Osteoblast (primary cell): ENCODE measurements at places on chromosomes 7 and 10. TPM values are rescaled to one million over a fixed set of nuclear protein-coding genes. Genes with fewer than 3 reads are reported as not detected.

RADIL gene
- total RNA-seq = 0.29 and 1.1 TPM in 2 replicates

GRCh38 chr7:5525271-5526099, 101.9 kb upstream of the TNRC18 start:
- H3K36me3 ChIP-seq = peaks cover 51% of the 10 kb centered on the region
- peak overlapping the region; percentile 78 for H3K4me3 ChIP-seq
- DNase-seq = peak; percentile 76
- H3K27ac ChIP-seq = no peak overlapping the region
- peaks cover 3% of the 10 kb centered on the region for H3K4me1 ChIP-seq
- H3K27me3 ChIP-seq = no peaks in the 10 kb centered on the region

- peak overlapping the region; percentile 27 for H3K27ac ChIP-seq
- H3K36me3 ChIP-seq = no peaks in the 10 kb centered on the region
- peak overlapping the region; percentile 72 for H3K4me3 ChIP-seq
- DNase-seq = no peak
Measured at GRCh38 chr10:5692461-5693358, 8.1 kb downstream of the TASOR2 start.

TACC2 gene
- 5.0 and 5.8 TPM in 2 replicates for total RNA-seq

SFRP4 gene
- total RNA-seq = 151 and 205 TPM in 2 replicates

DNA sequence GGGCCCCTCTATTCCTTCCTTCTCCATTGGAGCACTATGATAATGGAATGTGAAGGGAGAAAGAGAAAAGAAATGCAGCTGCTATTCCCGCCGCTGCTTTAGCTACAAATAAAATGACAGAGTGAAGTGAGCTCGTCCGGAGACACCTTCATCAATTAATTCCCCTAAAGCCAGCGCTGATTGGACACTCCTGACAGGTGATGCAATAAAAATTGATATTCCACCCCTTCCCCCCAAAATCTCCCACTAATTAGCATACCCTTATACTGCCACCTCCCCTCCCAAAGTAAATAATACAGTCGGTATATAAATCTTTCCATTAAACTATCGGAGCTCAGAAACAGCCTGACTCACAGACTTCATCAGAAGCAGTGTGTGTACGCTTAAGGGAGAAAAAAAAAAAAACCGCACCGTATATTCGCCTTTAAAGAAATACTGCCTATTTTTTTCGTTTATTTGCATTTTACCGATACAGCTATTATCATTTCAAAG, 7.3 kb downstream of the SKIDA1 start:
- H3K27ac ChIP-seq = peak overlapping the region; percentile 75
- H3K36me3 ChIP-seq = no peaks in the 10 kb centered on the region
- peak overlapping the region; percentile 74 for H3K4me3 ChIP-seq
- no peak for DNase-seq
- no peaks in the 10 kb centered on the region for H3K27me3 ChIP-seq

GRCh38 chr10:12418000-12418399, 68.7 kb downstream of the CAMK1D start:
- H3K4me3 ChIP-seq = no peak overlapping the region
- H3K36me3 ChIP-seq = no peaks in the 10 kb centered on the region
- H3K27me3 ChIP-seq = no peaks in the 10 kb centered on the region
- peaks cover 20% of the 10 kb centered on the region for H3K4me1 ChIP-seq

- H3K27me3 ChIP-seq = no peaks in the 10 kb centered on the region
- DNase-seq = no peak
- no peak overlapping the region for H3K27ac ChIP-seq
- peaks cover 7% of the 10 kb centered on the region for H3K4me1 ChIP-seq
- no peaks in the 10 kb centered on the region for H3K36me3 ChIP-seq
Measured at GRCh38 chr10:118585234-118585633, 10.2 kb downstream of the PRLHR start.

DNA sequence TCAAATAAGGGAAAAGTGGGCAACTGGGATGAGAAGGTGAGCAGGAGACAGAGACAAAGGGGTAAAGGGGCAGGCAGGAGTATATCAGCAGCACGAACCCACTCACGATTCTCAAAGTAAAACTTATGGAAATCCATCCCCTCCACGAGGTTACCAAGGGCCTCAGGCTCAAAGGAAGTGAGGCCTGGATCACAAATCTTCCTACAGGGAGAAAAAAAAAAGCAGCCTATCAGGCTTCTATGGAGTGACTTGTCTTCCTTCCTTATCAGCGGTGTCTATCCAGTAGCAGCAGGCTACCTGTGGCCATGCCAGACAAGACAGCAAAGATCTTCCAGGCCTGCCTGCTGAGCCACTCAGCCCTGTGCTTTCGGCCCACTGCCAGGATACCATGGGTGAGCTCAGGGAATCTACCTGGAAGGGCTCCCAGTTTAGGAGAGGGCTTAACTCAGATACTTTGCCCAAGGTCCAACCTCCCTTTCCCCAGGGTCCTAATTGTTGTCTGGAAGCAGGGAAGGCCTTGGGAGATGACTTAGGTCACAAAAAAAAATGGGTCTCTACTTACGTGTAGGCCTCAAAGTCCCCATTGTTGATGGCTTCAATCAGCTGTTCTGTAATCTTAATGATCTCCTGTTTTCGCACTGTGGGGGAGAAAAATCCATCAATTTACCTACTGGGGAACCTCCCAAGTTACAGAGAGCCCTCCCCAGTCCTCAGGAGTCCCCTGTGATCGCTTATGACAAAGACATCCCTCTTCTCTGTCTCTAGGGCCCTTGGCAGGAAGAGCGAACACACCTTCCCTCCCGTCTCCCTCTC, 5.7 kb upstream of the NDST2 start:
- H3K4me1 ChIP-seq = peaks cover 30% of the 10 kb centered on the region
- no peaks in the 10 kb centered on the region for H3K27me3 ChIP-seq

DNA sequence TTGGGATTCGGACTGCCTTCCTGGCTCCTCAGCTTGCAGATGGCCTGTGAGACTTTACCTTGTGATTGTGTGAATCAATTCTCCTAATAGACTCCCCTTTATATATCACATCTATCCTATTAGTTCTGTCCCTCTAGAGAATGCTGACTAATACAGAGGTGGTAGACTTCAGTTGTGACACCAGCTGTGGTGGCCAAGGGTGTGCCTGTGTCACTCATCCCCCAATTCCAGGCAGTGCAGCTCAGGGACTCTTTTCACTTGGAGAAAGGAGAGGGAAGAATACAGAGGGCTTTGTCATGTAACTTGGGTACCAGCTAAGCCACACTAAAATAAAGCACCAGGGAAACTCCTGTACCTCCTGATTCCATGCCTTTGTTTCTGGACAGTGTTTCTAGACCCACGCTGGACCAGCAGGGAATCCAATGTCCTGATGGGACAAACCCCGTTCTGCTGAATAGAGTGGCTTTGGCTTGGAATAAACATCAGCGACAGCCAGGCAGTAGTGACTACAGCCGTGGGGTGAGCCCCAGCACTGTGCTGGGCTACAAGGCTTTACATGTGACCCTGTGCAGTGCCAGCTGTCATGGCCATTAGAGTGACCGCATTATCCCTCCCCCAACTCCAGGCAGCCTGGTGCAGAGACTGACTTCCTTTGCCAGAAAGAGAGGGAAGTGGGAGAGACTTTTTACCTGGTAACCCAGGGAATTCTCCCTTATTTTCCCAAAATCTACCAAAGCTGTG, 233.6 kb downstream of the ANK3 start:
- no peak overlapping the region for H3K4me3 ChIP-seq
- H3K36me3 ChIP-seq = no peaks in the 10 kb centered on the region
- H3K4me1 ChIP-seq = no peaks in the 10 kb centered on the region
- no peak overlapping the region for H3K27ac ChIP-seq
- H3K27me3 ChIP-seq = no peaks in the 10 kb centered on the region

GRCh38 chr7:157736341-157736740, 399.5 kb downstream of the DNAJB6 start:
- no peaks in the 10 kb centered on the region for H3K4me1 ChIP-seq
- no peaks in the 10 kb centered on the region for H3K27me3 ChIP-seq
- DNase-seq = no peak
- H3K36me3 ChIP-seq = no peaks in the 10 kb centered on the region
- no peak overlapping the region for H3K4me3 ChIP-seq

GRCh38 chr7:374706-375311, 84.8 kb downstream of the FOXL3 start:
- peak; percentile 85 for DNase-seq
- H3K4me1 ChIP-seq = no peaks in the 10 kb centered on the region
- no peak overlapping the region for H3K27ac ChIP-seq
- peaks cover 12% of the 10 kb centered on the region for H3K27me3 ChIP-seq
- H3K4me3 ChIP-seq = no peak overlapping the region

GRCh38 chr7:41701068-41701941, 1.6 kb downstream of the INHBA start:
- peaks cover 36% of the 10 kb centered on the region for H3K4me1 ChIP-seq
- peak overlapping the region; percentile 88 for H3K27ac ChIP-seq
- DNase-seq = no peak

GRCh38 chr10:48722153-48723145, 37.8 kb downstream of the WDFY4 start:
- H3K4me1 ChIP-seq = no peaks in the 10 kb centered on the region
- peaks cover 2% of the 10 kb centered on the region for H3K27me3 ChIP-seq
- H3K4me3 ChIP-seq = no peak overlapping the region
- no peak overlapping the region for H3K27ac ChIP-seq
- H3K36me3 ChIP-seq = no peaks in the 10 kb centered on the region

DNA sequence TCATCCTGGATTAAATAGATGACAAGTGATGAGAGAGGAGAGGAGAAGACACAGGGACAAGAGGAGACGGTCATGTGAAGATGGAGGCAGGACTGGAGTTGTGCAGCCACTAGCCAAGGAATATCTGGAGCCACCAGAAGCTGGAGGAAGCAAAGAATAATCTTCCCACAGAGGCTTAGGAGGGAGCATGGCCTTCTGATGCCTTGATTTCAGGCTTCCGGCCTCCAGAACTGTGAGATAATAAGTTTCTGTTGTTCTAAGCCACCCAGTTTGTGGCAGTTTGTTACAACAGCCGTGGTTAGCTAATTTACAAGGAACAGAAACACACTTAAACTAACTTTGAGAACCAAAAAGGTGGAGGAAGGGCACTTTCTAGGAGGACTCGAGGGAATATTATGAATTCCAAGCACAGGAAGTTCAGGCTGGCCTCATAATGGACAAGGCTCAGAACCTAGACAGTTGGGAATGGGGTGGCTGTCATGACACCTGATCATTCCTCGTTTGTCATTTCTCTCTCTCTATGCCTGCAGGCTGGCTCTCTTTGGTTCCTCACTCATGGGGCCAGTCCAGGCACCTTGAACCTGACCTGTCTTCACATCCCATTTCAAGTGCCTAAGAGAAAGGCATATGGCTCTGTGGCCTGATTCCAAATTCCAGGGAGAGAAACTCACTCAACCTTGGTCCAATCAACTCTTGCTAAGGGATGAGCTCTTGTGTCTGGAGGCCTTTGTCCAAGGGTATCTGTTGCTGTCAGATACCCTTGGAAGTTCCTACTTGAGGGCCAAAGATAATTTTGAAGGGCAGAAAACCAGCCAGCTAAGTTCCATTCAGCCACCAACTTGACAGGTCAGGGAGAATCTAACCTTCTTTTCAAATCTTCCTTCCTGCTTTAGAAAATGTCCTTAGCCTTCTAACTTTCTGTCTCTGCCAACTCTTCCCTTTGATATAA, 33.5 kb upstream of the PDZD8 start:
- no peak for DNase-seq
- H3K4me3 ChIP-seq = no peak overlapping the region
- H3K4me1 ChIP-seq = peaks cover under 1% of the 10 kb centered on the region
- no peak overlapping the region for H3K27ac ChIP-seq

GRCh38 chr10:95873139-95873538, 34.6 kb upstream of the CC2D2B start:
- no peaks in the 10 kb centered on the region for H3K4me1 ChIP-seq
- H3K36me3 ChIP-seq = no peaks in the 10 kb centered on the region
- no peak overlapping the region for H3K4me3 ChIP-seq
- no peak for DNase-seq
- H3K27me3 ChIP-seq = no peaks in the 10 kb centered on the region

DNA sequence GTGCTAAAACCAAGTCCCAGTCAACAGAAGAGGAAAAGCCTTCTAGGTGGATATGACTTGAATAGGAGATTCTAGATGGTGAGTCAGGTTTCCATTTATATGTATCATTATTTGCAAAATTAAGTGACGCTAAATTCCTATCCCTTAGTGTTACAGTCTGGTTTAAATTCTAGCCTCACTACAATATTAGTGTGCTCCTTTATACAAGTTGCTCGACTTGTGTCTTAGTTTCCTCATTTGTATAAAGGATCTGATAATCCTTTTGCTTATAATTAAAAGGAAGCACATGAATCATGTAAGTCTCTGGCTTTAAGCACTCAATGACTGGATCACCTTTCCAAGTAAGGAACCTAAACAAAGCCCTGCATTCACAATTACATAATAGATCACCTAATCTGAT, 105.7 kb downstream of the SVOPL start:
- DNase-seq = no peak
- no peak overlapping the region for H3K4me3 ChIP-seq
- no peaks in the 10 kb centered on the region for H3K4me1 ChIP-seq
- H3K36me3 ChIP-seq = no peaks in the 10 kb centered on the region
- H3K27ac ChIP-seq = no peak overlapping the region
- H3K27me3 ChIP-seq = no peaks in the 10 kb centered on the region

CNNM1 gene
- total RNA-seq = 0.29 and 0.36 TPM in 2 replicates

DNA sequence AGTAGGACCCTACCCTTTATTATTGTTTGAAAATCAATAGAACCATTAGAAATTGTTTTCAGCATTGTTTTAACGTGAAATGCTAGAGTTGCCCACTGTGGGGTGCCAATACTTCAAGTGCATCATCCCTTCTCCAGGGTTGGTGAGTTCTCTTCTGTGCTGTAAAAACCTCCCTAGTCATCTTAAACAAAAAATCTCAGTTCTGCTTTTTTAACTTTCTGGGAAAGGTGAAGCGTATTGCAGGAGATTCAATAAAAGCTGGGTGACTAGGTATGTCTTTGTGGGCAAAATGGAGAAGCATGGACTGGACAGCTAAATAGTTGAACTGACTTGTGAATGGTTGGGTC, 699.1 kb downstream of the SUGCT start:
- no peak for DNase-seq
- no peak overlapping the region for H3K4me3 ChIP-seq
- no peaks in the 10 kb centered on the region for H3K4me1 ChIP-seq

BHLHA15 gene
- not detected in 2 replicates for total RNA-seq

DNA sequence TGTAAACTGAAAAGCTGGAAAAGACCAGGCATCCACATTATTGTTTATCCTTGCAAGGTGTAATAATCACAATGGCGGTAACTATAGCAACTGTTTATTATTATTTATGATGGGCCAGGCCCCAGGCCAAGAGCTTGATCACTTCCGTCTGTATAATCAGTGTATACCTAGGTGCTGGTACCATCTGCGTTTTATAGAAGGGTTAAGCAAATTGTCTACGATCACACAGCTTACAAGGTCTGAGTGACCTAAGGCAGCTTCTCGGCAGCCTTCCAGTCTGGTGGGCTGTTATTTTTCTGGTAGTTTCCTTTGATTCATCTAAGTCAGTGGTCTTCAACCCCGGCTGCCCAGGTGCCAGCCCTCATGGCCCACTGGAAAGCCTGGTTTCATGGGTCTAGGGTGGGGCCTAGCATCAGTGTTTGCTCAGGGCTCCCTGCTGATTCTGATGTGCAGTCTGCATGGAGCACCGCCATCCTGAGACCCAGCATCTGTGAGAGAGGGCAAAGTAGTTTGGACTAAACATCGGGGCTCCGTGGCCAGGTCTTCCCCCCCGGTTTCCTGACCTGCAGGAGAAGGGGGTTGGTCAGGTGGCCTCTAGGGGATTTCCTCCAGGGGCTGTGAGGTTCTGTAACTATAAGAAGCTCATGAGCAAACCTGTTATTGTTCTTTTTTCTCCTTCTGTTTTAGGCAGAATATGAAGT, 146.4 kb downstream of the RGS10 start:
- no peaks in the 10 kb centered on the region for H3K27me3 ChIP-seq
- no peak overlapping the region for H3K4me3 ChIP-seq
